SW 1271 (cell line): ENCODE measurements at places on chromosomes 16 and 17.

- no peak for DNase-seq
Observed at GRCh38 chr16:58345574-58346354, 46.5 kb upstream of the GINS3 start.

DNA sequence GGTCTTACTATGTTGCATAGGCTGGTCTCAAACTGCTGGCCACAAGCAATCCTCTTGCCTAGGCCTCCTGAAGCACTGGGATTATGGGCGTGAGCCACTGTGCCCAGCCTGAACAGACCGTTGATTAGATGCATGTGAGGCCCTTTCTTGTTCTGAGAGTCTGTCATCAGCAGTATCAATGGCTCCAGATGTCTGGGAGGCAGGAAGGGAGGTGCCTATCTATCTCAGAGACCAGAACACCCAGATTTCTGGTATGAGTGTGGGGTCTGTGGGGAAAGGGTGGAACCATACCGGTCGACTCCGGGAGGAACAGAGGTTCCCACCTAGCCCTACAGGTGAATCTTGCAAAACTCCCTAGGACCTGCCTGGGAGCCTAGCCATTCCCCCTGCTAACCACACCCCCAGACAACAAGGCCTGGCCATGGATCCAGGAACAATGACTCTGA lies 71.7 kb downstream of the PRKCB start:
- DNase-seq, result no peak

GRCh38 chr17:42655528-42655927 lies 3.6 kb upstream of the TUBG2 start:
- no peak for DNase-seq

GRCh38 chr16:73228649-73229048 lies 180.7 kb upstream of the ZFHX3 start:
- no peak for DNase-seq

DNA sequence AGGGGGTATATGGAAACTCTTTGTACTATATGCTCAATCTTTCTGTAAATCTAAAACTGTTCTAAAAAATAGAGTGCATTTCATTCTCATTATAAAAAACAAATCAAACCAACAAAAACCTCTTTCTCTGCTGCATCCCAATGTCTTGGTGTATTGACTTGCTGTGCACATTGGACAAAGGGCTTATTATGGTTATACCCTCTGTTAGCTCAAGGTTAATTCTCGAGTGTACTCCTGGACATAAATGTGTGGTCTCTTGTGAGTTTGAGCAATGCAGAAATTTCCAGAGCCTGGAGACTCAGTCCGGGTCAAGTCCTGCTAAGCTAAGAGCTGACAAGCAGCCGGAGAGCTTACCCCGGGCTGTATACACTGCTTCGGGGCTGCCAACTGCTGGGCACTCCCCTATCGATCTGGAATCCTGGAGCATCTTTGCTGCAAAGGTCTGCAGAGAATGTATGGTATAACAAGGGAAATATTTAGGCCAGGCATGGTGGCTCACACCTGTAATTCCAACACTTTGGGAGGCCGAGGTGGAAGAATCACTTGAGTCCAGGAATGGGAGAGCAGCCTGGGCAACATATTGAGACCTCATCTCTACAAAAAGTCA lies 66.2 kb upstream of the BRD7 start:
- DNase-seq, result no peak

GRCh38 chr16:19853742-19854542 lies 30.7 kb downstream of the GPRC5B start:
- no peak for DNase-seq
